ENCODE measurements at places on chromosomes 3 and 15.

DNA sequence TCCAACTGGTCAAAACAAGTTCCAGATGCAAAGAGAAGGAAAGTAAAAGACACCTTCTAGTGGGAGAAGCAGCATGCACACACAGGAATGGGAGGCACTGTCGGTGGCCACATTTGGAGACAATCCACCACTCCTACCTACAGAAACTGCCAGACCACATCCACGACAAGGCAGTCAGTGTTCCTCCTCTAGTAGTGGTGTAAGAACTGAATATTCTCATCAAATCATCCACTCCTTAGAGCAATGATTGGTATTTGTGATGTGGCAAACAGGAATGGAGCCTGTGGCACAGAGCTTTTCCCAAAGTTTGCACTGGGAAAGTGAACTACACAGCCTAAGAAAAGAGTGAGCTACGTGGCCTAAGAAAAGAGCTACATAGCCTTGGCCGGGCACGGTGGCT lies 5.1 kb upstream of the SPINT1 start:
- no peak for DNase-seq

- no peak for DNase-seq
These were observed 3.1 kb upstream of the RPL29 start for GRCh38 chr3:51998774-51999173.

- no peak for DNase-seq
These were observed 12.4 kb upstream of the EID1 start for GRCh38 chr15:48865370-48866079.

DNA sequence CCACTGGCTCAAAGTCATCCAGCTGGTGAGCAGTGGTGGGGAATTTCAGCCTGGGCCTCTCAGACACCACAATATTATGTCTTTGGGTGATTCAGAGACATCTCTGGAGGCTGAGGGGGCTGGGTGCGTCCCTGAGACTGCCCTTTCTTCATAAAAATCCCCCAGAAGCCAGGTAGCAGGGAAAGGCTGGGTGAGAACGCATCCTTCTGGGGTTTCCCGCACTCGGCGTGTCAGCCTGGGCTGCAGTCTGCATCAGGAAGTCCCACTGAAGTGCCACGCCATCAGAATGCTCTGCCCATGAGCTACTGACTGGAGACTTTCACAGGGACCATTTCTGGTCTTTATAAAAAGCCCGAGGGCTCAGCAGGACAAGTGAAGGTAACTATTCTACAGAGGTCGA lies 148.8 kb upstream of the SLC6A11 start:
- DNase-seq: no peak

DNA sequence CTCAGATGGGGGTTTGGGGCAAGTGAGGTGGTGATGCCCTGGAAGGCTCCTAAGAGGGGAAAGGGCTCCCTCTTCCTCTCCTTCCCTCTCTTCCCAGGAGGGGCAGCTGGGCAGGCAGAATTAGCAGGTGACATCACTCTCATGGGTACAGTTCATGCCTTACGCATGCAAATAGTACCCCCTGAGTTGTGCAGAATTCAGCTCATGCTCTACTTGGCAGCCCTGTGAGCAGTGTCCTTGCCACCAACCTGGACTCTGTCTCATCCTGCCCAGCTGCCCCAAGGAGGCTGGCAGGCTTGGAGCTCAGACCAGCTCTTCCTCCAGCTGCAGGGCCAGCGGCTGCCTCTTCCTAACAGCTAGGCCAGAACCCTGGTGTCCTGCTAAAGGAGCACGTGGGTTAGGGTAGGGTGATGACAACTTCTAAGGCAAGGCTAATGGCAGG lies 3.3 kb downstream of the CHAC1 start:
- DNase-seq: no peak

DNA sequence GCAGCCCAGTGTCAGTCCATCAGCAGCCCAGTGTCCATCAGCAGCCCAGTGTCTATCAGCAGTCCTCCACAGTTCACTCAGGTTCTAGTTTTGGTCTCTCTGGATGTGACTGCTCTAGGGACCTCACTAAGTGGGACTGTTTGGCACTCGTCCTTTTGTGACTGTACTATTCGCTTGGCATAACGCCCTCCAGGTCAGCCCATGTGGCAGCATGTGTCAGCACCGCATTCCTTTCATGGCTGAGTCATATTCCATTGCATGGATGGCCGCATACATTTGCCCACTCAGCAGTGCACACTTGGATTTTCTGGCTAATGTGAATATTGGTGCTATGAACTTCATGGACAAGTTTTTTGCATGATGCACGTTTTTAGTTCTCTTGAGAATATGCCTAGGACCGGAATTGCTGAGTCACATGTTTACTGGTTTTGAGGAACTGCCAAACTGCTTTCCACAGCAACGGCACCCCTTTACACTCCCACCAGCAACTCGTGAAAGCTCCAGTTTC lies 16.4 kb downstream of the CHST13 start:
- peak; percentile 96 for DNase-seq

GRCh38 chr3:134066651-134067530 lies 37.2 kb upstream of the SLCO2A1 start:
- DNase-seq: no peak

DNA sequence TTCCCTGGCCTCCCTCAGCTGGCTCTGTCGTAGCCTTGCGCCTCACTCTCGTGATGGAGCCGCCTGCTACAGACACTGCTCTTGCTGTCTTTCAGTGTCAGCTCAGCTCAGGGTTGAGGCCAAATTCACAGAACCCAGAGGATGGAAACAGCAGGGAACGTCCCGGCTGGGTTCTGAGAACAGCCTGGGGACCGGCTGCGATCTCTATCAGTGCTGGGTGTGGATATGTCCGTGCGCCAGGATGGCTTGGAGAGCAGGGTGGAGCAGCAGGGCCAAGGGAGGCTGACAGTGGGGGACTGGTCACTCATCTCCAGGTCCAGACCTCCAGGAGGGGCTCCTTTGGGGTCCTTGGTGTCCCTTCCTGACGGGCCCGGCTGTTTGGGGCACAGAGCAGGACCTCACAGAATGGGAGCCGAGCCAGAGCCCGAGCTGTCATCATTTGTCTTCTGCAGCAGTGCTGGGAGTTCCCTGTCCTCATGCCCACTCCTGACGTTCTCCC lies 18.4 kb downstream of the KLF15 start:
- DNase-seq: no peak

DNA sequence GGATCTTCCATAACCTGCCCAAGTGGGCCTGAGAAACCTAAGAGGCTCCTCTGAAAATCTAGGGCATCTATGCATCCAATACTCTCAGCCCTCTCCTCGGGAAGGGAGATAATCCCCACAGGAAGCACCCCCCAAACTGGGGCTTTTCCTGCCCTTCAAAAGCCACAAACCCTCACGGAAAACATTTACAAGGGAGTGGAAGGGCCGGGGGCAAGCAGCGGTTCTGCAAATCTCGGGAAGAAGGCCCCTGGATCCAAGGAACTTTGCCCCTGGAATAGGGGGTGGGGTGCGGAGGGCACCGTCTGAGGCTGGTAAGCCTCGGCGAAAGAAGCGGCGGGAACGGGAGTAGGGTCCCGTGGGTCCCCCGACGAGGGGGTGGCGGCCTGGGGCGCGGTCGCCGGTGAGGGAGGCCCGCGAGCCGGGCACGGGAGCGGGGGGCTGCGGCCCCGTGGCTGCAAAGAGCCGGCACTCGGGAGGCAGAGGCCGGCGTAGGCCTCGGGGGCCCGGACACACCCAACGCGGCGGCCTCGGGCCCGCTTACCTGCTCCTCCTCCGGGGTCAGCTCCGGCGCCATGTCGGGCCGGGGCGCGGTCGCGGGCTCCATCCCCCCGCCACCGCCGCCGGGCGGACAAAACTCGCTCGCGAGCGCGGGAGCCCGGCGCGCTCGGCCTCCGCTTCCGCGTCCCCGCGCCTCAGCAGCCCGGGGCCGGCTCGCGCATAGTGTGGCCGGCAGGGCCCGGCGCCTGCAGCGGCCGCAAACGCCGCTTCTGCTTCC lies 755 bp downstream of the PTPN9 start:
- no peak for DNase-seq

GRCh38 chr3:21390856-21391255 lies 360.2 kb downstream of the ZNF385D start:
- no peak for DNase-seq

- no peak for DNase-seq
These were observed 206.1 kb upstream of the UBE2E2 start for GRCh38 chr3:22996920-22997571.

DNA sequence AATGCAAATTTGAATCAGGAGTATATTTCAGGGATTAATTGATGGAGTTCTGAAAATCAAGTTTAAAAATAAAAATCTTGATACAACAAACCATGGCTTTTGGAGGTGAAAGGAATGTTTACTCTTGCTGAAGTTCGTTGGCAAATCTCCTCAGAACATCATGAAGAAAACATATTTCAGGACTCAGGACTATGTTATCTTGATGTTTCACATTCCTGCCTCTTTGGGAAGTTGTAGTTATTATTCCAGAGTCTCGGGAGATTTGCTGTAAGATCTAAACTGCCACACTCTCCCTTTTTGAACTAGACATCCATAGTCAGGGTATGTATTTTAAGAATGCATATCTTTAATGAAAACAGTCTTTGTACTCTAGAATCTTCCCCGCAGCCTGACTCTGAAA lies 271.2 kb downstream of the RBMS3 start:
- no peak for DNase-seq

DNA sequence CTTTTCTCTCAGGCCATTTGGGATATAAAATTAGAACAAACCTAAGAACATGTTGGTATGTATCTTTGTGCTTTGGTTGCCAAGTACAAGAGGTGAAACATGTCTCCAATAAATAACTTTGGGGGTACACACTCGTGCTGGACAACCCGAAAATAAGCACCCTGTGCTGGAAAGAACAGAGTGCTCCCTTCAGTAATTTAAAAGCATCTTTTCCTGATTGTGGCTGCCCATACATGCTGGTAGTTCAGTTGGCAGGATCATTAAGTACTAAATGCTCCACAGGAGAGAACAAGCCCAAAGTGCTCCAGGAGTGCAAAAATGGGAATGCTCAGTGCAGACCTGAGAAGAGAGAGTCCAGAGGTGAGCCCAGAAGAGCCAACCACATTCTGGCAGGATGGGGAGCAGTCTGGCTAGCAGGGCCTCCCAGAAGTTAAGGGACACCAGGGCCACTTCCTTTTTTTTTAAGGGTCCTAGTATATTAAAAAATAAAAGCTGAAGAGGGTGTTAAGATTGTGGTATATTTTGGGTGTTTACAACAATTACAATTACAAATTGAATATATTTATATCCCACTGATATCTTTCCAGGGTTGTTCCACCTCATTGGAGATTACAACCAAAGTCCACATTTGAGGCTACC lies 48.6 kb upstream of the SSR3 start:
- DNase-seq: no peak

- DNase-seq: peak; percentile 83
These were observed 25.7 kb downstream of the TMOD2 start for GRCh38 chr15:51776952-51777569.

DNA sequence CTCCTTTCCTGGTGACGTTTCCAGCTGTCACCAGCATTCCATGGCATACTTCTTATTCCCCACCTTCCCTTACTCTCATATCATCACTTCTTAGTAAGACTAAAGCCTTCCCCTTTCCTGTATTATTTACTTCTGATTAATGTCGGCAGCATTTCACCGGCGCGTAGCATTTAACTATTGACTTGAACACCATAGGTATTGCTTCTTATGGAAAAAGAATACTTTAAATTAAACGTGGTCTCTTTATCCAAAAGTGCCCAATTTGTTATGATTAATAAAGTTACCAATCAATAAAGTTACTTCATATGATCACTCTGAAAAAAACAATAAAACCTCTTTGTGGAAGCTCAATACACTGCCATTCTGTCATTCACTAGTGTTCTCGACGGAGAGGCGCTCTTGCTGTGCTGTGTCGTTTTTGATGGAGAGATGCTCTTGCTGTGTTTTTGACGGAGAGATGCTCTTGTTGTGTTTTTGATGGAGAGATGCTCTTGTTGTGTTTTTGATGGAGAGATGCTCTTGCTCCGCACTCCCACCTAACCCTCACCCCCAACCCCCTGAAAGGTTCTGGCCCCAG lies 165.0 kb downstream of the XXYLT1 start:
- no peak for DNase-seq

GRCh38 chr15:79101866-79102581 lies 11.4 kb upstream of the RASGRF1 start:
- no peak for DNase-seq

DNA sequence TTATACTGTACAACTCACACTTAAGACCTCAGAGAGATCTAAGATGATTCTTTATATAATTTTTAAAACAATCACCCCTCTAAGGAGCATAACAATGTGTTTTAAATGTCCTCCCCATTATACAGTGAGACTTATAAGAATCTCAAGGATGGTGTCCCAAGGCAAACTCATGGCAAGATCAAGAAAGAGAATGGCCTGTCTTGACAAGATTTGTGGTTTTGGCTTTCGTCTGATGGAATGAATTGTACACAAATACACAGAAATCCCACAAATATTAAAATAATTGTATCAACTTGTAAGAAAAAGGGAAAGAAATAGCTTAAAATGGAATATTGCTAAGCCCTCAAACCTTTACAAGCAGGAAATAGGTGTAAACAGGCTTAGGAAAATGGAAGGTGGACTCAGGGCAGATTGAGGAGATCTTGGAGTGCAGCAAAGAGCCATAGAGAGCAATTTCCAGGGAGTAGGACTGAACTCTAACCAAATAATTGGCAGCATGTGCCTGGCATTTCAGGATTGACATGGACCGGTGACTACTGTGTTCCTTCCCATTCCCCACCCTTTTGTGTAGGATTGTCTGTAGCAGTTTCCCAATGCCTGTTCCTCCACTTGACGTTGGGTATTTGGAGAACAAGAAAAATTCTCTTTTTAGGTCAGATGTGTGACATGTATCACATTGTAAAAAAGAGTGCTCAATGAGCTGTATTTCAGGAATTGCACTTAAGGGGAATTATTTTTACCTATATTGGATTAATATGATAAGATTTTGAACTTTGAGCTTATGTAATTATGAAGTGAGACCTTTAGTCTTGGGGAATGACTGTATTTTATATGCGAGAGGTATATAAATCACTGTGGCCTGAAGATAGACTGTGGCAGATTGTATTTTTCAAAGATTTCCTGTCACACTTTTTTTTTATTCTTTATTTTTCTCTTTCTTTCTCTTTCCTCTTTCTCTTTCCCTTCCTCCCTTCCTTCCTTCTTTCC lies 317.8 kb upstream of the SLITRK3 start:
- no peak for DNase-seq

DNA sequence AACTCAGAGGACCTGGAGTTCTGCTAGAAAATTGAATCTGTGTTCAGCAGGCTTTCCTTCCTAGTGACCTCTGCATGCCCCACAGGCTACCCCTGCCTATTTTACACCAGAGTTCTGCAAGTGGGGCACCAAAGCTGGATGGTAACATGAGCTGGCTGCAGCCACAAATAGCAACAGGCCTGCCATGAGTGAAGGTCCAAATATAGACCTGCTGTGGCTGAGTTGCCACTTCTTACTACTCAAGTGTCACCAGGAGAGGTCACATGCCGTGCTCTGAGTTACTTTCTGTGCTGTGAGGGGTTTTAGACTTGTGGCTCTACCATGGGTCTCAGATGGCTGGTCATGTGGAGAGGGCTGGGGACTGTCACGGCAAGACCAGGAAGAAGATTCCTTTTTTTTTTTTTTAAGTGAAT lies at the start of gene FSD2:
Gene FSD2, minus strand, starts transcription at position 76 of the 413 bp plus-strand sequence. CDS start 18,679 bp downstream, outside the sequence.
- DNase-seq: no peak

GRCh38 chr15:63450884-63451225 lies 53.5 kb upstream of the USP3 start:
- DNase-seq: no peak

Data from AML-193 (cell line).